Suprapubic skin (tissue), 4 donors: ENCODE measurements at places on chromosomes 1 and 21. TPM values are rescaled to one million over a fixed set of nuclear protein-coding genes. Genes with fewer than 3 reads are reported as not detected.

DNA sequence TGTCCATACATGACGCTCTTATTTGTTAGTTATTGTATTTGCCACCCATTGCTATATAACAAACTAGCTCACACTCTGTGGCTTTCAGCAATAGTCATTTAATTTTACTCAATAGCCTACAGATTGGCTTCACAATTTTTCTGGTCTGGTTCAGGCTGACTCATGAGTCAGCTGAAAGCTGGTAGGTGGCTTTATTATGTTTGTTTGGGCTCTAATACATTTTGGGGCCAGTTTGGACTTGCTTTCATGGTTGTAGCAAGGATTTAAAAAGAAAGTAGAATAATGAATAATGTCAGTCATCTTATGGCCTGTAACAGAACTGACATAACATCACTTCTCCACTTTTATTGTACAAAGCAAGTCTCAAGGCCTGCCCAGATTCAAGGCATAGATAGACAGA lies 338.7 kb downstream of the LRRIQ3 start:
- no peak for DNase-seq

KRTAP24-1 gene
- not detected for total RNA-seq

- DNase-seq = no peak
Measured at GRCh38 chr1:63794939-63795378, 21.1 kb downstream of the ROR1 start.

SIK1 gene
- total RNA-seq = 194 TPM

- no peak for DNase-seq
Measured at GRCh38 chr1:37143800-37144199, 109.5 kb upstream of the GRIK3 start.

GRCh38 chr1:220330265-220330664 lies 58.0 kb upstream of the RAB3GAP2 start:
- no peak for DNase-seq

HSD3B2 gene
- total RNA-seq = not detected

NPHS2 gene
- total RNA-seq = not detected

C1orf56 gene
- 3.4 TPM for total RNA-seq

DNA sequence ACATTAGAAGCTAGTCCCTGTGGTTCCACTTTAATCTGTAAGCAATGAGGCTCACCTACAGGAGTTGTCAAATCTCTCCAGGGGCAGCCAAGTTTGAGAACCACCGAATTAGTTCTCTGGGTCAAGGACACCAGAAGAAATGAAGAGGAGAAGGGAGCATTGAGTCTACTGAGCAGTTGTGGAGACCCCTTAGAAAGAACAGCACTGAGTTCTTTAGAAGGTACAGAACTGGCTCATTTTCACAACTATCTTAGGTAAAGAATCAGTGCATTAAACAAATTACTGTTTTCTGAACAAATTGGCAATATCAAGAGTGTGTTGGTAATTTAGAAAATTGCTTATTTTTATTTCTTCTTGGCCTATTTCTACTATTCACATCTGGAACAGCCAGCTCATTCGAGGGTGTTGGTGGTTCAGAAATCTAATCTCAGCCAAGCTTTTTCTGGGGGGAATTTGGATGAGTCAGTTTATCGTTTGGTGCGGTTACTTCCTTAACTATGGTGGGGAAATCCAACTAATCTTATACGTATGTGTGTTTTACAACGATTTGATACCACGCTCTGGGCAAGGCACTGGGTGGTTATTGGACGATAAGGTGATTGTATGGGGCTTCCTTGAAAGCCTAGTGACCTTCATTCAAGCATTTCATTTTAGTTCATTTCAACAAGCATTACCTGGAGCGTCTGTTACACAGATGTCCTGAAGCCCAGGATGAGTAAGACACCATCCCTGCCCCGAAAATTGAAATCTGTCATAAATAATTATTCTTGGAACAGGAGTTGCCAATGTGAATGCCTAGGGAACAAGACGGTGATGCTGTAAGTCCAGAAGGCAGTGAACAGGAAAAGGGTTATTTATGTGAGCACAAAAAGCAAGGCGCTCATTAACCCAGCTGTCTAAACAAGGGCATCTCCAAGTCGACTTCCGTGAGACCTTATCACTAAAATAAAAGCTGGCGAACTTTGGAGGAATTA lies 52.0 kb upstream of the TMPRSS2 start:
- DNase-seq = no peak

AJAP1 gene
- total RNA-seq = 0.64 TPM

DNA sequence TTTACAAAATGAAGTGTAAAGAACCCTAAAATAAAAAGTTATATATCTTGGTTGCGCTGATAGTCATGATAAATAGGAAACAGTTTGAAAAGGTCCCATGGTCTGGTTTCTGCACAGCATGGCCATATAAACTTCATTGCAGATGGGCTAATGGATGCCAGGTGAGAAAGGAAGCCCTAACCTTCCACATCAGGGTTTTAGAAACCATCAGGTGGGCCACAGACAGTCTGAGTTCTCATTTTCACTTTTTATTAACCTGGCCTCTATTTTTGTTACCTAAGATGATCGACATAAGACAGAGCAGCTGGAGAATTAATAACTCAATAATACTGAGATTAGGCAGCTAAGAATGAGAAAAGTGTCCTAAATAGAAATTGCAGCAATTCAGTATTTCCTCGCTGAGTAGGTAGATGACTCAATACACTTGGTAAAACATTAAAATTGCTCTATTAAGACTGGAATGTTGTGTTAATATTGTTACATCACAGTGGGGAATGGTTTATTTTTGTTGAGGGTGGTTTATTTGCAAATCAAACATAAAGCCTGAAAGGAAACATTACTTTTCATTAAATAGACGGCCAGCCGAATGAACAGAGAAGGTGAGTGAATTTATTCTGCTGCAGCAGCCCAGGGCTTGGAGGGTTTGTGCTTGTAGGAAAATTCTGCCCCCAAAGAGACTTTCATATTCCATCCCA lies 21.1 kb downstream of the C1orf21 start:
- no peak for DNase-seq

DNA sequence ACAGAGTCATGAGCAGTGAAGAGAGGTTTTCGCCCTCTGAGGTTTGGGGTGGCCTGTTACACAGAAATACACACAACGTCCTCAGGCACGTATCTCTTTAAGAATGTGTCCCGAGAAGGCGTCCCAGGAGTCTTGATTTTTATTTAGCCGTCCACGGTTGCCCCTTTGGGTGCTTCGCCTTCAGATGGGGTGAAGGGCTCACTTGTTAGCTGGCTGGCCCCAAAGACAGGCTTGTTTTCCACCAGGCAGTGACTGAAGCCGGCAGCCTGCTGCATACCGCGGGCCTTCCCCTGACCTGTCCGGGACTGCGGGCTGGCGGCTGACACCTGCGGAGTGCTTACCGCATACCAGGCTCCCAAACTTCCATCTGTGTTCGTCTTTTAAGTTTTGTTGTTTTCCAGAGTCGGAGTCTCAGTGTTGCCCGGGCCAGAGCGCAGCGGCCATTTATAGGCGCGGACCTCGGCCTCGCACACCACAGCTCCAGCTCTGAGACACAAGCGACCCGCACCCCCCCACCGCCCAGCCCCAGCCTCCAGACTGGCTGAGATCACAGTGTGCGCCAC lies 1.6 kb upstream of the ADARB1 start:
- DNase-seq = no peak

- DNase-seq = no peak
Measured at GRCh38 chr1:2127187-2128145, 67.1 kb downstream of the FAAP20 start.

LENEP gene
- total RNA-seq = not detected

DNA sequence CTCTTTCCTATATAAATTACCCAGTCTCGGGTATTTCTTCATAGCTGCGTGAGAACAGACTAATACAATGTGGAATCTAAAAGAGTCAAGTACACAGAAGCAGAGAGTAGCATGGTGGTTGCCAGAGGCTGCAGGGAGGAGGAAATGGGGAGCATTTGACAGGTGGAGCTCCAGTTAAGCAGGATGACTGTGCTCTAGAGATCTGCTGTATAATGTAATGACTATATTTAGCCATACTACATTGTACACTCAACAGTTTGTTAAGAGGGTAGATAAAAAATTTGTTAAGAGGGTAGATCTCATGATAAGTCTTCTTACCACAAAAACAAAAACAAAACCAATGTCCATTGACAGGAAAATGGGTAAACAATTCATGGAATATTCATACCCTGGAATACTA lies 82.1 kb downstream of the MT1HL1 start:
- DNase-seq = no peak

- DNase-seq = no peak
Measured at GRCh38 chr1:48344373-48344772, 121.9 kb downstream of the SLC5A9 start.

PLEKHG5 gene
- total RNA-seq = 115 TPM

ESPN gene
- 37.6 TPM for total RNA-seq

DNA sequence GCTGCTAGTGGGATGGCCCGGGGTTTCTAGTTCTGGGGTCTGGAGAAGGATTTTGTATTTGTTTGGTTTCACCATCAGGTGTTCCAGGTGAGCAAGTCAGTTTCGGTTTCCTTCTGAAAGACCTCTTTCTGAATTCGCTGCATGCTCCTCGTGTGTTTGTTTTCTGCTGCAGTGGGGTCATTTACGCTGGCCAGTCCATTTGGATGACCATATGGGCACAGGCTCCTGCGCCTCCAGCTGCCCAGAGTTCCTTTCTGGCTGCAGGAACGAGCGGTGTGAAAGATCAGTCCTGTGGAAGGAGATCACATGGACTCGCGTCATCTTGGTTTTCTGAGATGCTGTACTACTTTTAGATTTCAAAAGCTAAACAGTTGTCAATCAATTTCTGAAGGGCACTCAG lies 83.7 kb upstream of the GCLM start:
- DNase-seq = no peak

PKLR gene
- 1.9 TPM for total RNA-seq

GJA8 gene
- total RNA-seq = not detected

GRCh38 chr1:147624011-147624410 lies 46.3 kb downstream of the ACP6 start:
- DNase-seq = no peak

DNA sequence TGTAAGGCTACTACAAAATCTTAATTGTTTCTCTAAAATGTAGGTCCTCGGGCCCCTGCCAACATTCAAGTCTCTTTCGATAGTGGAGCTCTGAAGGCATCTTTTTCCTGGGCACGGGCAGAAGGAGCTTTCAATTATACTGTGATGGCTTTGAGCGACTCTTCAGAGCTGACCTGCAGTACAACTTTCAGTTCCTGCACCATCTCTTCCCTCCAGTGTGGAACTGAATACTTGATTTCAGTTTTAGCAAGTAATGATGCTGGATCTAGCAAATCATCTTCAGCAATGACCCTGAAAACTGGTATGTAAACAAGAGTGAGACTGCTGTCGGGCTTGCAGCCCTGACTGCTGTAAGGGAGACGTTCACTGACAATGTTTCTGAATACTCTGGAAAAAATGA lies 9.6 kb downstream of the FNDC7 start:
- DNase-seq = no peak

SPRR2G gene
- 6.8 TPM for total RNA-seq

C1orf87 gene
- not detected for total RNA-seq

HHAT gene
- 4.1 TPM for total RNA-seq

DNA sequence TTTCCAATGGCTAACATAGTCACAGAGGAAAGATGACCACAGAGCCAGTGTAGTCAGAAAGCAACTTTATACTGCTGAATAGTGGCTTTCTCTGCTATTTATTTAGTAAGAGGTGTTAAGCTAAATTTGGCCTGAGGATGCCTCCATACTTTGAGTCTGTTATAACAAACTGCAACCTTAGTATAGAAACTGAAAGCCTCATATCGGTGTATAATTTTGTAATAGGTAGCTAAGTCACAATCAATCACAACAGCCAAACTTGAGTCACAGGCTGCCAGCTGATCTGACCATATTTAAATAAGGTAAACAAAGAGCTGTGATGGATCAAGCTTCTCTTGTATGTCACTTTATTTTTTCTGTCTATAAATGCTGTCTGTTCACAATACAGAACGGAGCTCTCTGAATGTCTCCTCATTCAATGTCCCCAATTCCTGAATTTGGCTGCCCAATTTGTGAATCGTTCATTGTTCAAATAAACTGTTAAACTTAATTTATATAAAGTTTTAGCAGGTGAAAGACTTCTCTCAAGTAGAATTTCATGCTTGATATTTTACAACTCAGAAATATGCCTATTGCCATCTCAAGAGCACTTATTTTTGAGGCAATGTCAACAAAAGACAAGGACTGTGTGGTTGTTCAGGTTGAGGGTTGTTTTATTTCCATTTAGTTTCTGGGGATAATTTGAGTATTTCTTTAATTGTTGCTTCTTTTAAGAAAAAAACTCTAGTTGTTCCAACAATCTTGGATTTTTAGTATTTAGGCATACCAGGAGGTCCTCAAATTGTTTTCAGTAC lies 339.7 kb upstream of the B3GALT2 start:
- no peak for DNase-seq

DNA sequence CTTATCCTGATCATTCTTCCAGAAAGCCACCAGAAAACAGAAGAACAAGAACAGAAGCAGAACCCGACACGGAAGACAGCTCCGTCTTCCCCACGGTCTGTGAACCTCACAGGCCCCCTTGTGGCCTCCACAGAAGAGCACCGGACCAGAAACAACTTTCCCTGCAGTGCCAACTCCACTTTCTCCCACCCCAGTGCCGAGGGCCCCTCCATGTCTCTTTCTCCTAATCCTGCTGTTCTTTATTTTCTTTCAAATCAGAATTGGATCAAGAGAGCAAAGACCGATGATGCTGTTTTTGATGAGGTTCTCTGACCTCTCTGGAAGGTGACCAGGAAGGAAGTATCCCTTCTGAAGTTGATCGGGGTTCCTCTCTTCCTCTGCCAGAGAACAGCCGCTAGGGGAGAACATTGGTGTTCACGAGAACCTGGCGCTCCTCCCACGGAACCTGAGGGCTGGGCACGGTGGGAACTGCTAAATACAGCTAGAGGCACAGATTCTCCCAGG lies 58.9 kb upstream of the CTTNBP2NL start:
- no peak for DNase-seq

PDPN gene
- total RNA-seq = 21.4 TPM

DNA sequence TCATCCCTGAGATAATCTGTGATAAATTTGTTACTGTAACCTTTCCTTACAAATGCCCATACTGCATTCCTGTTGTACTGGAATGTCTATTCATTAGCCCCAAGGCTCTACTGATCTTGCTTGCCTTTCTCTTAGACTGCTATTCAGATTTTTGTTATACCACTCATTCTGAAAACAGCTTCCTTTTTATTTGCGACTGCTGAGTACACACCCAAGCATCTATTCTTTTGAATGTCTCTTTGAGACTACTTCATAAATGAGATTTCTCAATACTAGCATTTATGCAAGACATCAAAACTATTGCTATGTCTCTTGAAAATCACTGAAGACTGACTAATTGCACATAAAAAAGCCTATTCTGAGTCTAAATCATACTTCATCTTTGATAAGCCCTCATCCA lies 38.6 kb downstream of the DENND1B start:
- DNase-seq = no peak

GRCh38 chr1:212218065-212218464 lies 67.1 kb upstream of the PPP2R5A start:
- no peak for DNase-seq
